ENCODE measurements at places on chromosomes 7 and 10.

DNA sequence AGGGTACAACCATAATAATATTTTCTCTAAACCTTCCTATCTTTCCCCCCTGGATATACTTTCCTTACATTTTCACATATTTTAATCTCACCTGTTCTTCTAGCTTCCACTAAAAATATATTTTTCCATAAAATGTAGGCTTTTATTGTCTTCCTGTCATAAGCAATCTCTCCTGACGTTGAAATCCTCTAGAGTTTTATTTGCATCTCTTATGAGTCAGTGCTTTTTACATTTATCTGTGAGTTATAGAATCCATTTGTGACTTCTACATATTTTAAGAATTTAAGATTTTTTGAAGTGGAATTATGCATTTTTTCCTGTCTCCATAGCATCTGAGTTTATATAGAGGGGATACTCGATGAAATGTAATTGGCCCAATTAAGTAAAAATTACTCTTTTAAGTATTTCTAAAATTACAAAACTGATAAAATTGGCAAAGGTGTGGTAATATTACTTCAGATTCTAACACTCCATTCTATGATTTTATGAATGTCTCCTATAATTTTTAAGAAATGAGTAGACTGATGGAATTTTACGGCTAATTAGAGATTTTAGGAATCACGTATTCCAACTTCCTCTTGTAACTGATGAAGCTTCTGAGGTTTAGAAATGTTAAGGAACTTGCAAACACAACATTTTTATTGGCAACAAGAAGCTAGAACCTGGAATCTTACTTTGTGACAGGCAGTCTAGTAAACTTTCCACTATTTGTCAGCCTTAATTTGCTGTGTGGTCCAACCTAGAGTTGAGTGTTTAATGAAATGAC is 422.9 kb upstream of the SEMA3A start:
- no peak for DNase-seq

DNA sequence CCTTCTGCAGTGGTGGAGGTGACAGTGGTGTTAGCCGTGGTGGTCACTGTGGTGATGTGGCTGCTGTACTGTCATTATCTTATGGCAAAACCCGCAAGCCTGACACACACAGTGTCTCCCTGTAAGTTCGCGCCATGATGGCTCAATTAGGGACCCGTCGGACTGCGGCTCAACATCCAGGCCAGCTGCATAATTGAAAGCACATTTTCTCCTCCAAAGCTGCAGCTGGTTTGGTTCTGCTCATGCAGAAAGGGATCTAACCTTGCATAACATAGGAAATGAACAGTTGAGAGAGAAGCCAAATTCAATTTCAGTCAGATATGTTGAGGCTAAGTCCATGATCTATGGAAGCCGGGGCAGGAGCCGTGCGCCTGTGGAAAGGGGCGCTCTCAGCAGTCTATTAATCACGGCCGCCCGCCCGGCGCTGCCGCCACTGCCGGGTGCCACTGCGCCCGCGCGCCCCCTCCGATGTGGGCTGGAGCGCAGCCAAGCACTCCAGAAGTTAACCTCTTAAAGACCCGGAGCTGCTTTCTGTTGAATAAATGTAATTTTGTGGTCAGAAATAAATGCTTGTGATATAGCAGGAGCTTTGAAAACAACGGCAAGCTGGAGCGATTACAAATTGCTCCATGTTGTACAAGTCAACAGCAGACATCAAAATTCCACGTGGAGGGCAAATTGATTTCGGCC is 227.7 kb downstream of the CUX1 start:
- no peak for DNase-seq

DNA sequence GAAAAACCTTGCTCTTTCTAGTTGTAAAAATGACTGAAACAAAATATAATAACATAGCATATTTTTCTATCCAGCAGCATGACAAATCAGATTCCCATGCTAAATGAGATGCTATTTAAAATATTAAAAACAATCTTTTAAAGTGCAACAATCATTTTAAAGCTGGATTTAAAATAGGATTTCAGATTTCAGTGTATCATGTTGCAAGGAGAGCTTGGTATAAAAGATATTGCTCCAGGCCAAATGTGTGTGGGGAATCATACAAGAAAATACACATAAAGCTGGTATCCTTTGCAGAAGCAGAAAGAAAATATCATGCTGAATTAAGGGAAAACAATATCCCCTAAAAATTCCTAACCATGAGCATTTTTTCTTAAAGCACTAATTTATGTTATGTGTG is 42.2 kb downstream of the SLC13A1 start:
- no peak for DNase-seq

- no peak for DNase-seq
Measured at GRCh38 chr7:26293569-26294308, 2.1 kb downstream of the SNX10 start.

- no peak for DNase-seq
Measured at GRCh38 chr10:44024356-44025116, 360.4 kb downstream of the CXCL12 start.

DNA sequence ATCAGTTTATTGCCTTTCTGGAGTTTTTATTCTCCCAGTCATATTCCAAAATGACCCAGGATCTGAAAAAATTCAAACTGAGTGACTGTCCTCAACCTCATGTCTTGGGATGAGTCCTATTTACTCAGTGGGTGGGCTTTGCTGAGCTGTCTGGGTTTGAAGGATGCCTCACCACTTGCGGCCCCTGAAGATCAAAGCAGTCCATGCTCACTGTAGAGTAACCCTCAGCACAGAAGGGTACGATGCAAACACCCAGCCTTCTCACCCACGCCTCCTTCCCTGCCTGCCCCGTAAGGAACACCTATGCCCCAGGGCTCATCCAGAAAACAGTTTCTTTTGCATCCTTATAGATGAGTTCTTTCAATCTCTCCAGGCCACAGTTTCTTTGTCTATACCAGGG is 42.2 kb upstream of the GRB10 start:
- no peak for DNase-seq

DNA sequence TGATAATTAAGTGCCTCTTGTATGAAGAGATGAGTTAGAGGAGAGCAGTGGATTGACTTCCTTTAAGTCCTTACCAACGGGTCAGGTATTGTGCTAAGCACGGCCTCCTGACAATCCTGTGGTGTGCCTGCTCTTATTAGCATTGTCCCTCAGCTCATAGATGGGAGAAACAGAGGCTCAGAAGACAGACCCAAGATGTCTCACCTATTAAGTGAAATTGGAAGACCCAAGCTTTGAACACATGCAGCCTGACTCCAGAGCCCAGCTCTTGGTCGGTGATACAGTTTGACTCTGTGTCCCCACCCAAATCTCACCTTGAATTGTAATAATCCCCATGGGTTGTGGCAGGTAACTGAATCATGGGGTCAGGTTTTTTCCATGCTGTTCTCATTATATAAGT is 53.8 kb downstream of the CCDC3 start:
- DNase-seq, result no peak

GRCh38 chr10:122939856-122940543 is 14.0 kb downstream of the C10orf88 start:
- DNase-seq, result no peak

DNA sequence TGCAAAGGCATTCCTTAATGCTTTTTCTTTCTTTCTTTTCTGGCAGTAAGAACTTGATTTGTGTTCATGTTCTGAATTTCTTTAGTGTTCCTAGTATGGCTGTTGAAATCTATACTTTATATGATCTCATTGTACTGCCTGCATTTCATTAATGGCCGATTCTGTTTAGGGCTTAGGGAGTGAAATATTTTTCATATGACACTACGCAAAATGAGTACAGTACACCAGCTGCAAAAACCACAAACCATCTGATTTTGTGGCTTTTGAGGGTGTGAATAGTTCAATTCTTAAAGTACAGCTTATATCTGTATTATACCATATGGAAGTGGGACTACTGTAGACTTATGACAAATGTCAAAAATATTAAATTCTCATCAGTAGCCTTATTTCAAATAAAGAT is 69.1 kb upstream of the FOXP2 start:
- no peak for DNase-seq

- no peak for DNase-seq
Measured at GRCh38 chr7:2062648-2063047, 170.1 kb downstream of the MAD1L1 start.

- no peak for DNase-seq
Measured at GRCh38 chr10:80104066-80104926, 25.8 kb downstream of the TMEM254 start.

- DNase-seq, result no peak
Measured at GRCh38 chr10:100209303-100209702, 20.1 kb downstream of the CHUK start.

DNA sequence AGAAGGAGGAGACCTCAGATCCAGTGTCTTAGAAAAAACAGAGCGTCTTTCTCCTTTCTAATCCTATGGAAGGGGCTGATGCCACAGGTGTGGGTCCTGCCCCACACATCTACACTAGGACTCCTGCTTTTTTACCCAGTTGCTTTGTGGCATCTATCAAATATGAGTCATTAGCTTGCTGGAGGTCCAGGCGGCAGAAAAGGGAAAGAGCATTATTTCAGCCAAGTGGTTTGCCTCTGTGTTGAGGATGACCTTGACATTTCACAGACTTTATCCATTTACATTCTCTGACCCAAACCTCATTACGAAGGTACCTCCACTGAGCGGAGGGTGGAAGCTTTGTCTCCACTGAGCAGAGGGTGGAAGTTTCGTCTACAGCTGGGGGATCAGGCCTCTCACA is 308.4 kb upstream of the KLF6 start:
- DNase-seq, result no peak
